ENCODE measurements at places on chromosomes 7 and 10.

DNA sequence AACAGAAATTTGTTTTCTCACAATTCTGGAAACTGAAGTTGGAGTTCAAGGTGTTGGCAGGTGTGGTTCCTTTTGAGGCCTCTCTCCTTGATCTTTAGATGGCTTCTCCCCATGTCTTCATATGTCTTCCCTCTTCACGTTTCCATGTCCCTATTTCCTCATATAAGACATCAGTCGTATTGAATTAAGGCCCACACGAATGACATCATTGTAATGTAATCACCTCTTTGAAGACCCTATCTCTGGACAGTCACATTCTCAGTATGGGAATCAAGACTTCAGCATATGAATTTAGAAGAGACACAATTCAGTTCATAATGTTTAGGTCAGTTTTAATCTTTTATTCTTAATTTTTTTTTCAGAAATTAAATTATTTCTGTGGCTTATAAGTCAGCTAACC, 19.8 kb downstream of the VTI1A start:
- DNase-seq: no peak

GRCh38 chr7:80775897-80776296, 137.5 kb downstream of the CD36 start:
- DNase-seq: no peak

DNA sequence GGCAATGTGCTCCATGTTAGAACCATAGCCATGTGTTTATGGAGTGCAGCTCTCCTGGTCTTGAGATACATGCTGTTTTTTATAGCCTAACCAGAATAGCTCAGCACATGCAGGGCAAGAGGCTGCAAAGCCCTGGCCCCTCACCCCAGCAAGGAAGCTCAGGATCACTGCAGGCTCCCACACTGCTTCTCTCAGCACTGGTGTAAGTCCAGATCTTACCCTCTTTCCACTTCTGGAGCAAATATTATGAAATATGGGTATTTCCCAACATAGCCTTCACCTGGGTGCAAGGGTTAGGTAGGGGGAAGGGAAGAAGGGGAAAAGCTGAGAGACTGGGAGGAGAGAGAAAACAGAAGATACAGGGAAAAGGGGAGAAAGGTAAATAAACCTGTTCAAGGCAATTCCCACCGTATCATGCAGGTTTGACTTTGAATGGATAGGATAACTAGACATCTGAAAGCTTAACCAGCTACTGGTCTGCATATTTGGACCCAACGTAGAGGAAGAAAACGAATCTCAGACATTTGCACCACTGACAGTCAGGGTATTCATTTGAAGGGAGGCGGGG, 19.7 kb downstream of the SKIDA1 start:
- DNase-seq: no peak

DNA sequence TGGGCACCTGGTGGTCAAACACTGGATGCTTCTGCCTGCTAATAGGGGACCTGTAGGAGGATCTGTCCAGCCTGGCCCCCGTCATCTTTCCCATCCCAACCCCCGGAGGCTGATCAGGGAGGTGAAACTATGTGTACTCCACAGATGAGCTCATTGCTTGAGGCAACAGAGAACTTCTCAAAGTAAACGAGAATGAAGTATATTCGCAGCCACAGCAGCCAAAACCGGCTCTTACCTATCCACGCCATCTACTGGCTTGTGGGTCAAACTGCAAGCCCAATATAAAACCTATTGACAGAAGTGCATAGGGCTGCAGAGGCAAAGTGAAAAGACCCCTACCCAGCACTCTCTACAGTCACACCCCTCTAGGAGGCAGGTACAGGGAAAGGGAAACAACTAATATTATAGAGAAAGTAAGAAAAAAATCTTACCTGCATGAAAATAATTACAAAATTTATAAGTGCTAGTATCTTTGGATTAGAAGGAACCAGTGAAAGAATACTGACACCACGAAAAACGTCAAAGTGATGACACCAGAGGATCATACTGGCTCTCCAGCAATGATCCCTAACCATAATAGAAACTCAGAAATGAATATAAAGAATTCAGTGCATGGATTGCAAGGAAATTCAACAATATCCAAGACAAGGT, 973.5 kb downstream of the ANKRD7 start:
- DNase-seq: no peak

DNA sequence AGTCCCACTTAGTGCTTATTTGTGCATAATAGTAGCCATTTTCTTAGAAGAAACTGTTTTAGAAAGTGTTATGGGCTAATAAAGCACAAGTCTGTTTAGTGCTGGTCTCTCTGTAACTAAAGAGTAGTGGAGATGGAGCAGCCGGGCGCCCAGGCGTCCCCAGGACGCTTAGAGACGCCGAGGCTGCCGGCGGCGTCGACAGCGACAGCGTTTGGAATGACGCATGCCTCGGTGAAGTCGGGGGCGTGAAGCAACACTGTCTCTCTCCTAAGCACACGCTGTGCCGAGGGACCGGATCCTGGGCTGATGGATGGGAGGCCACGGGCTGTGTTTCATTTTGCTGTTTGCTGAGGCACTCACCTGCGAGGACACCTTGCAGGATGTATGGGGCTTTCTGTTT, 588.6 kb upstream of the FOXK1 start:
- no peak for DNase-seq

DNA sequence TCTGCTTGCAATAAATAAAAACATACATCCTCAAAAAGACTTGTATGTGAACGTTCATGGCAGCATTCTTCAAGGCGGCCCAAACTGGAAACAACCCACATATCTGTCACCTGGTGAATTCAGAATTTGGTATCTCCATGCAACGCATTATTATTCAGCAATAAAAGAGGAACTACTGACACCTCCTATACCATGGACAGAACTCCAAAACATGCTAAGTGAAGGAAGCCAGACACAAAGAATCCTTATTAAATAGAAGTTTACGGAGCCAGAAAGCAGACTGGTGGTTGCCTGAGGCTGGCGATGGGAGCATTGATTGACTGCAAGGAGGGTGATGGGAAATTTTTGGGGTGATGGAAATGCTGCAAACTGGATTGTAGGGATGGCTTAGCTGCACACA, 530.8 kb upstream of the DPP6 start:
- DNase-seq: no peak

GRCh38 chr7:16233517-16233916, 187.8 kb downstream of the CRPPA start:
- no peak for DNase-seq

DNA sequence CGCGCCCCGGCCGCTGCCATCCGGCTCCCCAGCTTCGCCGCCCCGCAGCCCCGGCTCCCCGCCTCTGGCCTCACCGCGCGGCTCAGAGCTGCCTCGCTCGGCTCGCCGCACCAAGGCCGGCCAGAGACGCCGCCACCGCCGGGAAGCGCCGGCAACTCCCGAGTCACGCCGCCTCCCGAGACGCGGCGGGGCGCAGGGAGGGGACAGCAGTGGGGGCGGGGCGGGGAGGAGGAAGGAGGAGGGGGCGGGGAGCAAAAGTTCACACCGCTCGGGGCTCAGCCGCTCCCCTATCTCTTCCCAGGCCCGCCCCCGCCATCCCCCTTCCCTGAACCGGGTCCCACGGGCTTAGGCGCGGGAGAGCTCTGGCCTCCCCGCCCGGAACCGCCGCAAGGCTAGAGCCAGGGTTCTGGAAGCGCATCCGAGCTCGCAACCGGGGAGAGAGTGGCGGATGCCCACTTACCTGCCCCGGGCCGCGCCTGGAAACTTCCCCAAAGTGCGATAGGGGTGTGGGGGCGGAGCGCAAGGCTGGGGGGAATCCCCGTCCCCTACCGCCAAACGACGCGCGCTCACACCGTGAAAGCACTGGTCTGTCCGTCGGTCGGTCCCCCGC, 1.0 kb downstream of the CHST15 start:
- DNase-seq: no peak

GRCh38 chr10:35705671-35706070, 63.6 kb upstream of the FZD8 start:
- no peak for DNase-seq

GRCh38 chr10:34922138-34922537, 107.0 kb upstream of the PARD3 start:
- no peak for DNase-seq

GRCh38 chr10:29377333-29377961, 88.6 kb downstream of the LYZL1 start:
- peak; percentile 7 for DNase-seq

DNA sequence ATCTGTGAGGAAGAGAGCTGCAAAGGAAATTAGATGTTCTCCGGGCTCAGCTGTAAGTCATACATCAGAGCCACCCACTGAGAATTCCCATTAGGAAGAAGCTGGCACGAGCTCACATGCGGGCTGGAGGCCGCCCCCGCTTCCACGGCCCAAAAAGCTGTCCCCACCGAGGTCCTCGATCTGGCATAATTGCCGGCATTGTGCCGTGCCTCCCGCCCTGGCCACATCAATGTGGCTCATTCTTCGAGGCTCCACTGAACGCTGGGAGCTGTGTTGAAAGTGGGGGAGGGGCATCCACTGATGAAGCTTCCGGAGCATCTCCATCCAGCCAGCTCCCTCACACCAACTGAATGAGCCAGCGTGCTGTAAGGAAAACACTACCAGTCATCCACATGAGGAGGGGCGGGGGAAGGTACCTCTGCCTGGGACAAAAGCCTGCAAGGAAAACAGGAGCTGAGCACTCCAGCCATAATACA, 173.1 kb downstream of the PTPRN2 start:
- no peak for DNase-seq

DNA sequence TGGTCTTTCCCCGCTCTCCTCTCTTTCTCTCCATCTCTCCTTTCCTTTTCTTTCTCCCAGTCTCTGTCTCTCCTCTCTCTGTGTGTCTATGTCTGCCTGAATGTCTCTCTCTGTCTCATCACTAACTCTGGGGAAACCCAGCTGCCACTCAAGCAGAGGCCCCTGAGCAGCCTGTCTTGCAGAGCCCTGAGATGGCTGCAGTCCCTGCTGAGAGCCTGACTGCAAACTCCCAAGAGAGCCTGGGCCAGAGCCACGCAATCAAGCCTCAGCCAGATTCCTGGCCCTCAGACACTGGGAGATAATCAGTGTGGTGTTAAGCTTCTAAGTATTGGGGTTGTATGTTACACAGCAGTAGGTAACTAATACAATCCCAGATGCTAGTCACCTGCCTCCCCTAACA, 91.5 kb downstream of the PAXIP1 start:
- no peak for DNase-seq

DNA sequence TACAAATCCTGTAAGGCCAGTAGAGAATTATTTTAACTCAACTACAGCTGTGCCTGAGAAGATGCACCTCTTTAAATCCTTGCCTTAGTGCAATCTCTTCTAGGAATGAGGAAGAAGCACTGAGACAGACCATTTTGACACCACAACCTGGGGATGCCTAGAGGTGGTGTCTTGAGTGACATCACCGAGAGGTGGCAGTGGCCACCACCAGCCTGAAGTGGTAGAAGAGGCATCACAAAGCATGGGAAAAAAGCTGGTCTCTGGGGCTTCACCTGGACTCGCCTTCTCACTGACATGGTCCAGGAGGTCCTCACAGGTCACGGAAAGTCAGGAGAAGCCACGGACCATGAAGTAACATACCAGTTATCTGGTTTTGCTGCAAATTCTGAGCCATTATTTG, 99.2 kb upstream of the PDLIM1 start:
- no peak for DNase-seq

- DNase-seq: no peak
Measured at GRCh38 chr7:11625669-11626068, 206.3 kb downstream of the THSD7A start.

GRCh38 chr10:22853906-22854447, 73.9 kb upstream of the ARMC3 start:
- no peak for DNase-seq

- DNase-seq: no peak
Measured at GRCh38 chr10:68043030-68043429, 32.1 kb downstream of the HERC4 start.

Data from AG04450 (cell line).